GM19239 (cell line): ENCODE measurements at places on chromosomes 13 and 19.
A peak's percentile ranks its signal among the peaks of the same experiment; 100 is the strongest.

DNA sequence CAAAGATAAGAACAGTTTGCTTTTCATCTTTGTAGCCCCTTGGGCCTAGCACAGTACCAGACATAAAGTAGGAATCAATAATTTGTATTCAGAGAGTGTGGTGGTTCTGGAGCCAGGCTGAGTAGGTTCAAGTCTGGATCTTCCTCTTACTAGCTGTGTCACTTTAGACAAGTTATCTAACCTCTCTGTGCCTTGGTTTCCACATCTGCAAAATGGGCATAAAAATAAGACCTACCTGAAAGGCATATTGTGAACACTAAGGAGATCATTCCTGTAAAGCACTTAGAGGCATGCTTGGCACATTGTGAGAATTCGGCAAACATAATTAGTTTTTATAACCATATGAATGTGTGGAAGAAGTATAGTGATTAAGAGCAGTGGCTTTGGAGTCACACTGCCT, 95.8 kb downstream of the MBNL2 start:
- no peak for DNase-seq

DNA sequence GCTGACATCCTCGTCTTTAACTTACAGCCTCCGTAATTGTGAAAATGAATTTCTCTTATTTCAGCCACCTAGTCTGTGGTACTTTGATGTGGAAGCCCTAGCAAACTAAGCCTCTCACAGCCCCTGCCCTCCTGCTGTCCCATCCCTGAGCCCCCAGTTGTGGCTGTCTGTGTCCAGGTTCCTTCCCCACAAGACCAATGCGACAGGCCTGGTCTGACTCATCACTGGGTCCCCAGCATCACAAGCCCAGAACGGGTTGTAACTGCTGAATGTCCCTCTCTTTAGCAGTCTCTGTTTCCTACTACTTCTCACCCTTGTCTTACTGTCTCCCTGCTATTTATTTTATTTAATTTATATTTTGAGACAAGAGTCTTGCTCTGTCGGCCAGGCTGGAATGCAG, 5.7 kb downstream of the POU2F2 start:
- DNase-seq = no peak

GRCh38 chr19:56369886-56370676, 23.3 kb downstream of the ZNF582 start:
- DNase-seq = no peak

DNA sequence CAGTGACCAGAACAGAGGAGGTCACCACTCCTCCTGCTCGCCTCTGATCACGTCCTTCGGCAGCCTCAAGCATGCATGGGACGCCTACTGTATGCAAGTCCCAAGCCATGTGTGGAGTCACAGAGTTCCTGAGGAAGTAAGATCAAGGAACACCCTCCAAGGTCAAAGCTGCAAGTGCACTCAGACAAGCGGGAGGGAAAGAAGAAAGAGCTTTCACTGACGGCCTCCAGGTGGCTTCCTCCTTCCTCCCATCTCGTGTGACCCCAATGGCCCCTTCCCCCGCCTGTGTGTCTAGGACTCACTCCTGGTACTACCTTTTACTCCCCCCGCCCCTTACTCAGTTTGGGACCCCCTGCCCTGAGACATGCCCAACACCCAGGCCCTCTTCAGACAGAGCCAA, 6.1 kb downstream of the HAUS8 start:
- no peak for DNase-seq

DNA sequence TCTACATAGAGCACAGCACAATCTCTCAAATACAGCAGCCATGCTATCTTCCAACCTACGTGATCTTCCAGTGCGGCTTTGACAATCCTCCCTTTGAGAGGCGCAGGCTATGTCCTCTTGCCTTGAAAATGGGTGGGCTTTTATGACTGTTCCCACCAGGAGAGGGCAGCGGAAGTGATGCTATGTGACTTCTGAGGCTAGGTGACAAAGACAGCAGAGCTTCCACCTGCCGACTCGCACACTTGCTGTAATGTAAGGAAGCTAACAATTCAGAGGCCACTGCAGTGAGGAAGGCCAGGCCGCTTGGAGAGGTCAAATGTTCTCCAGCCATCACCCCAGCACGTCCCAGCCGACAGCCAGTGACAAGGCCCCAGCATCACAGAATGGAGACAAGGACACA, 65.8 kb downstream of the MRPL57 start:
- no peak for DNase-seq

DNA sequence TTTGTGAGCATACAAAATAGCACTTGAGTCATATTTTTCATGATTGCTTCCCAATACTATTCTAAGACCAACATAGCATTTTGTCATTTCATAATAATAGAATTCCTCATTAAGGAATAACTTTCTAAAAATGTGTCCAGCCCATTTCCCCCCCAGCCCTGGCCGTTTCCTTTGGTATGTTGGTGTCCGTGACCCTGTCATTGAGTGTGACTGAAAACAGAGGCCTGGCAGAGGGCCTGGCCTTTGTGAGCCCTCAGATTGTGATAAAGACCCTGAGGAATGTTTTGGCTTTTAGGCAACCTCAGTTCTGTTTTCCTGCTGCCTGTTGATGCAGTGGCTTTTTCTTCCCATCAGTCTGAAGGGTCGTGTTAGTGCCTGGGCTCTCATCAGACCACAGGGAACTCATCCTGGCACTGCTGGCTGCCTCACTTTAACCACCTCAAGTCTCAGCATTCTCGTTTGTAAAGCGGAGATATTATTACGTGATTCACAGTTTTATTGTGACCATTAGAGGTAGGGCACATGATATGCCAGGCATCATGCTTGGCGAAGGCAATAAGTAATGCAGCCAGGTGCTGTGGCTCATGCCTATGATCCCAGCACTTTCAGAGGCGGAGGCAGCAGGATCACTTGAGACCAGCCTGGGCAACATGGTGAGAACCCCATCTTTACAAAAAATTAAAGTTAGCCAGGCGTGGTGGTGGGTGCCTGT, 13.8 kb downstream of the SPINT2 start:
- no peak for DNase-seq

- DNase-seq = no peak
These were observed 5.9 kb upstream of the RUBCNL start for GRCh38 chr13:46392967-46393366.

DNA sequence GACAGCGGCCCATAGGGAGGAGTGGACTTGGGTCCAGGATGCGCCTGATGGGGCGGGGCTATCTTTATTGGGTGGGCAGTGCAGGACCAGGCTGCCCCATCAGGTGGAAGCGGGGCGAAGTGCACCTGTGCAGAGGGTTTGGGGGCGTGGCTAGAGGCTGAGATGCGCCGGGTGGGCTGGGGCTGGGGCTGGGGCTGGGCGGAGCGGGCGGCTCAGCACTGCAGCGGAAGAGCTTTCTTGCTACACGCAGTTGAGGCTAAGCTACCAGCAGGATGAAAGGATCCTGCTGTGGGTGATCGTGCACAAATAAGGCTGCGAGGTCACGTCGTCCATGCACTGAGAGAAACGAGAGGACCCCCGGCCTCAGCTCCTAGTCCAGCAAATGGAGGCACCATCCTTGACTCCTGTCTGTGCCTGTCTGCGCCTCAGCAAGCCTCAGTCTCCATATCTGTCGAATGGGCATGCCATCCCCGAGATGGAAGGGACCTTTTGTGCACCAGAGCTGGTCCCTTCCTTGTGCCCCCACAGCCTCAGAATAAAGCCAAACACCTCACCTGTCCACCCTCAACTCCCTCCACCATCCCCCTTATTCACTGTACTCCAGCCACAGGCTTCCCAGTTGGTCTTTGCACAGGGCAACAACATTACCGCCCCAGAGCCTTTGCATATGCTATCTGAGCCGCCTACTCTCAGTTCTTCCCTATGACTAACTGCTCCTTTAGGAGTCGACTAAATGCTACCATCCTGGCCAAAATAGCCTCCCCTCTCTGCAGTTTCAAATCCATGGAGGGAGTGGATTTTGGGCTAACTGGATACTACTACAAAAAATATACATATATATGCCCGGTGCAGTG, 21.0 kb upstream of the HOMER3 start:
- no peak for DNase-seq

DNA sequence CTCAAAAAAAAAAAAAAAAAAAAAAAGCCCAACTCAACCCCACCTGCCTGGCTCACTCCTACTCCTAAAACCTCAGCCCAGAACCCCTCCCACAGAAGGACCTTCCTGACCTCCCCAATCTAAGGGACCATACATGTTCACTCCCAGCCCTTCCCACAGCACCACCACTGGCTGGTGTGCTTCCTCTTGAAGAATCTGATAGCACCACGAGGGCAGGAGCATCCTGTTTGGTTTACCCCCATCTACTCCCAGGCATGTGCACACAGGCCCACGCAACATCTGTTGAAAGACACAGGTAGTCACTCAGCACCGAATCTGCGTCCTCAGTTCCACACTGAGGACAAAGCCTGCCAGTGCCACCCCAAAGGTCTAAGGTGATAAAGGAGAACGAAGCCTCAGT, 8.2 kb downstream of the LATS2 start:
- DNase-seq = no peak

GRCh38 chr13:29817604-29818378, 32.6 kb downstream of the UBL3 start:
- peak; percentile 15 for DNase-seq

DNA sequence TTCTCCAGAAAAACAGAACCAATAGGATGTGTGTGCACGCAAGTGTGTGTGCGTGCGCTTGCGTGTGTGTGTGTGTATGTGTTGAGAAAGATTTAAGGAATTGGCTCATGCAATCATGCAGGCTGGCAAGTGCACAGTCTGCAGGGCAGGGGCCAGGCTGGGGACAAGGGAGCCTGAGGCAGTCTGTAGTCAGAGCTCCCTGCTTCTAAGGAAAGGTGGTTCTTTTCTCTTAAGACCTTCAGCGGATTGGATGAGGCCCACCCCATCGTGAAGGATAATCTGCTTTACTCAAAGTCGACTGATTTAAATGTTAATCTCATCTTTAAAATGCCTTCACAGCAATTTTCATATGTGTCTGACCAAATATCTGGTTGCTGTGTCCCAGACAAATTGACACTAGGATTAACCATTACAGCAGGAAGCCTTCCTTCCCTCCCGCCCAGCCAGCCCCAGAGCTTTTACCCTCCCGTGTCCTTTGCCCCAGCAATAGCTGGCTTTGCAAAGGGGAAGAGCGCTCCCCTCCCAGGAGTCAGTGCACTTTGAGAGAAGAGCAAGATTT, 15.0 kb upstream of the NAXD start:
- no peak for DNase-seq

DNA sequence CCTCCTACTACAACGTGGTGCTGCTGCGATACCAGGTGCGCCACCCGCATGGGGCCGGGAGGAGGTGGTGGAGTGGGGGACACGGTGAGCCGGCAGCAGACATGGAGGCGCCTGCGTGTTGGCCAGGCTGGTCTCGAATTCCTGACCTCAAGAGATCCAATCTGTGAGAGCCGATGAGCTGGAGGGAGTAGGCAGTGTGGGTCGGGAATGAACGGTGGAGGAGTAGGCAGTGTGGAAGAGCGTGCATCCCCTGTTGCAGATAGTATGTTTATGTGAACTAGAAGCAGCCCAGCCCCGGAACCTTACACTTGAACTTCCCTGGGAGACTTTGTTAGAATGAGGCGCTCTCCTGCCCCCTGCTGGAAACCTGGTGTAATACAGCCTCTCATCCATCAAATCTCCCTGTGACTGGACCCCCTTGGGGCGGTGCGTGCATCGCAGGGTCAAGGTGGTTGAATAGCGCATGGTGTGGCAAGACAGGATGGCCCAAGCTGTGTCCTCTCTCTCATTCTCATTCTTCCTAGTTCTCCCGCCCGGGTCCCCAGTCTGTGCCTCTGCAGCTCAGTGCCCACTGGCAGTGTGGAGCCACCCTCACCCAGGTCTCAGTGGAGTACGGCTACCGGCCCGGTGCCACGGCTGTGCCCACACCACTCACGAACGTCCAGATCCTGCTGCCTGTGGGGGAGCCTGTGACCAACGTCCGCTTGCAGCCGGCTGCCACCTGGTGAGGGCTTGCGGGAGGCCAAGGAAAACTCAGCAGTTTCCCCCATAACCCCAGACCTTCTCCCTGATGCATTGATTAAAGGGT, 10.5 kb upstream of the B3GNT3 start:
- DNase-seq = peak; percentile 77

DNA sequence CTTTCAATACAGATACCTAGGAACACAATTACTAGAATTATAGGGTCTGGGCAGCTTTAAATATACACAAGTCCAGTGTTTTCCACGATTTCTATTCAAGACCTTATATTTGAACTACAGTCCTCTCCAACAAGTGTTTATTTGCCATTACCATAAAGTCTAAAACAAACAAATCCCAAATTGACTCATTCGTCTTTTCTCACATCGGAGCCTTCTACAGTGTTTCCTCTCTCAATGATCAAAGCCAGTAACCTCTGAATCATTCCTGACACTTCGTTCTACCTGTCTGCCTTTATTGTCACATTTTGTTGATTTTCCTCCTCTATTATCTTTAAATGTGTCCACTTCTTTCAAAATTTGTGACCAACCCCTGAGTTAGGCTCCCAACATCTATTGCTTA, 1356.5 kb upstream of the SLC10A2 start:
- no peak for DNase-seq

- DNase-seq = no peak
These were observed 116.2 kb upstream of the FREM2 start for GRCh38 chr13:38570706-38571105.

GRCh38 chr13:66673401-66673800, 556.7 kb downstream of the PCDH9 start:
- no peak for DNase-seq

DNA sequence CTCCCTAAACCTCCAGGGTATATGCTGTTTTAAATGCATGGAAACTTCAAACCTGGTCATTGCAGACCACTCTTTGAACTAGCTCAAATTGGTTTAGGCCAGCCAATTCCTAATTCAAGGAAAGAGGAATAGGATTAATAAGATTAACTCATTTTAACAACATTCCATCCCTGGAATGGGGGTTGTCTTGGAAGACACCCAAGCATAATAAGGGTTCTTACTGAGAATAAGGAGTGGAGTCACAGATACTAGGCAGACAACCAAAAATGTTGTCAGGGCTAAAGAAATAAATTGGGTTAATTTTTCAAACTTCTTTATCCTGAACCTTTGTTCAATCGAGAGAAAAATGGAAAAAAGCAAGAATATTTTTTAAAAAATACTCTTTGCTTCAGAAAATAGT, 186.2 kb downstream of the PCDH9 start:
- no peak for DNase-seq
